ENCODE measurements at places on chromosomes 12 and 14.

DNA sequence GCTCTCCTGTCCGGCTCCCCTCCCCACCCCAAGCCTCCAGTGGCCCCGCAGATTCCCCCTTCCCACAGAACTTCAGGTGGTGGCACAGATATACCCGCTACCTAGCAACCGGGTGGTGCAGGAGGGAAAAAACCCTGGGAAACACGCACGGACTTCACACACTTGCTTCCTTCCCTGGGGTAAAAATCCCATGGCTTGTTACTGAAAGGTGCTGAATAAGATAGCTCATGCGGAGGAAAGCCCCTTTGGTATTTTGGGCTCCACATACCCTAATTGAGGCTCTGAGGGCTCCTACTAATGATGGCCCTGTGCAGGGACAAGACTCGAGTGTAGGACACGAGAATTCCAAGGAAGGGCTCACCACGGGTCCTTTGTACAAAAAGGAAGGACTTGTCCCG, 869 bp upstream of the RIMBP2 start:
- DNase-seq: no peak

DNA sequence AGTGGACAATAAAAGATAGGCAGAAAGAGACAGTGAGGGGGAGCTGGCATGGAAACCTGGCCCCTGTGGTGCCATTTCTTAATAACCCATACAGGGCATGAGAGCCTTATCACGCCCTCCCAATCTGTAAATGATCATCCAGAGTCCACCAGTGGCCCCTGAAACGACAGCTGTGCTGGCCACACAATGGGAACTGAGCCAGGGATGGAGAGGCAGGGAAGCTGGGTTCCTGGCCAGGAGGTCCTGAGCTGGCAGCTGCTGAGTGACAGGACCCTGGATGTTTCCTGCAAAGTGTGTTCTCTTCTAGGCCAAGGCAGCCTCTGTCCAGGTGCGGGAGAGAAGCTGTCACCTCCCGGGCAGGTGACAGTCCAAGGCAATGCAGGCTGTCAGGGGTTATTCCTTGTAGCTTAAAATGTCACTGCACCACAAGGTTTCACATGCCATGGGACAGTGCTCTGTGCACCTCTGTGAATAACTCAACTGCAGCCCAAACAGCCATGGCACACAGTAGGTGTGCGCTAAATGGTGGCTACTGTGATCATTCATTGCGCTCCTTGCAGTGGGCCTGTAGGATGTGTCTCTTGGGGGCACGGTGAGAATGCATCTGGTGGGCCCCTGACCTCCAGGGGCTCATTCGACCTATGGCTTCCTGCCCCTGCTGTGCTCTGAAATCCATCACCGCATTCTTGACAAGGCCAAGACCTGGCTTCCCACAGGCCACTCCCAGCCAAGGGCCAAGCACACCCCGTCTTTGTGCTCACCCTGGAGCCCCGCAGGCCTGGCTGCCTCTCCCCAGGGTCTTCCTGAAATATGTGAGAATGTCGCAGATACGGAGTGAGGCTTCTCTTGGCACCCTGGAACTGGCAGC, 46.3 kb upstream of the BCL11B start:
- no peak for DNase-seq

DNA sequence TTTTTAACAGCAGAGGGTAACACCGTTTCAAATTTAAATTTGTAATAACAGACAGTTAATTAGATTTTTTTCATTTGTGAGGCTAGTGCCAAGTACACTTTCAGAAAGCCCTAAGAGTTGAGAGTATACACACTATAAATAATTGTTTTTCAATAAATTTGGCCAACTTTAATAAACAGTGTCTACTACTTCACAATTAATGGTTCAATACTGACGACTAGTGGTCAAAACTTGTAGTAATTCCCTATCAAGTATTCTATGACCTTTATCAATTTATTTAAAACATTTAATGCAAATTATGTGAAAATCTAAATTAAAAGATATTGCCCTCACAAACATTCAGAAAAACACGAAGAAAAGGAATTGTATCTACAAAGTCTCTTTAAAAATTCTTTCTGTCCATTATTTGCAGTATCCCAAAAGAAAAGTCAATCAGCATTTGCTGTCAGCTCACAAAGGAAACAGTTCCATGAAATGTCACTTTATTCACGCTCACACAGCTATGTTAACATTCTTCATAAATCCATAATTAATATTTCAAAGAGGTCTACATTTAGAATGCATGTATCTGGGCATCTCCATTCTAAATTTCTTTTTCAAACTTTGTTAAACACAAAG, 91.2 kb downstream of the CEP128 start:
- DNase-seq: no peak

DNA sequence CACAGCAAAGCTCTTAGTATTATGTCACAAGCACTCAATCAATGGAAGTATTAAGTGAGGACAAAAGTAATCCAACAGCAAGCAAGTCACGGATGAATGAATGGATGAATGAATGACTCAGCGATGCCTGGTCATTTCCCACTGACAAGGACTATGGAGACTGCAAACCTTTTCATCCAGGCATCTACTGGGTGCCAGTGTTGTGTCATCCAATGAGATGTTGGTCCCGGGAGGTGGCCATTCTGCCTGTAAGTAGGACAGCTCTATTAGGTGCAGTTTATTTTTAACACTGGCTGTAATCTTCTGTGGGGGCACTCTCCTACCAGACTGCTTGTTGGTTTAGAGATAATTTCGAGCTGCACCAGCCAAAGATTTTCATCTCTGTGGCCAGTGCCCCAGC, 39.4 kb downstream of the STAB2 start:
- DNase-seq: no peak

DNA sequence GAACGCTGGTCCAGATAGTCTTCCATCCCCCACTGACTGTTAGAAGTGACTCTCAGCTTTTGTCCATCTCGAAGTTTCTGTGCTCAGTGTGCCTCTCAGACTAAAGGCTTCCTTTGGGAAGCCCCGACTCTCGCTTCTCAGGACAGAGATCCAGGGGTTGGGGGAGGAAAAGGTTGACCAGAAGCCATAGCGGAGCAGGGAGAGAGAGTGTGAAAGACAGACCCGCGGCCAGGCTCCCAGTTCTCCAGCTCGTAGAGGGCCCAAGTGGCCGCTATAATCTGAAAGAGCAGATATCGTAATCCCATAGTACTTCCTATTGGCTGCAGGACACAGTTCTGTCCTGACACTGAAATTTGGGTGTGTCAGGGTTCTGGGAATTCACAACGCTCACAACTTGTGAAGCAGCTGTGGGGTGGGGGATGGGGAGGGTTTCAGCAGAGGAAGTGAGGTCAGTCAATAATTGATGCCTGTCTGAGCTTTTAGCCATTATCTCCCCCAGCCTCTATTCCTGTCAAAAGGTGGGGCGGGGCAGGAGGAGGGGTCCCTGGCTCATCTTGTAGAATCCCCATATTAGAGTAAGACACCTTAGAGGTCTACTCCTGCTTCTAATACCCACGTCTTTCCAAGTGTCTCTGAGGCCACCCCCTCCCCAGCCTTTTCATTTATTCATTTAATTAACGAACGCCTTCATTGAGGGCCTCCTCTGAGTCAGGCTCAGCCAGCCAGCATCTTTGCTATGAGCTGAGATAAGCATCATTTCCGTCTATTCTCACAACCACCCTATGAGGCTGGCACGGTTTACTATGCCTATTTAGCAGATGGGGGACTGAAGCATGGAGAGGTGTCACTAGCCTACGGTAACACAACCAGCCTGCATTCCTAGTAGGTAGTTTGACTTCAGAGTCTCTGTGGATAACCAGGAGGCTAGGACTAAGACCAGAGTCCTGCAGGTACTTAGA, 1.6 kb upstream of the ACVRL1 start:
- no peak for DNase-seq

GRCh38 chr12:25069224-25069623, 120.3 kb upstream of the BCAT1 start:
- DNase-seq: no peak

GRCh38 chr12:51820526-51821439, 27.7 kb downstream of the FIGNL2 start:
- no peak for DNase-seq

DNA sequence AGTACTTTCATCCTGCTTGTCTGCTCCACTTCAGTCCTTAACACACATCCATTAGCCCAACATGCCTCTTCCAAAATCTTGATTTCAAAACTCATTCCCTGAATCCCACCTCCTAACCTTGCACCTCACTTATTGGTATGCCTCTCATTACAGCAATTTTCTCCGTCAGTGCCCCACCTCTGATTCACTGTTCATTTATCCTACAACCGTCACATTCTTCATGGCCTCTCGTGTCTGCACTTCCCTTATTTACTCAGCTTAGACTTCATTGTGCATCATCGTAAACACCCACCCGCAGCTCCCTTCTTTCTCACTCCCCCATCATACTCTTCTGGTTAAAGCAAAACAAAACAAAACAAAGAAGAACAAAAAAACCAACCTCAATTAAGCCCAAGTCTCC, 160.6 kb upstream of the HMGA2 start:
- no peak for DNase-seq

DNA sequence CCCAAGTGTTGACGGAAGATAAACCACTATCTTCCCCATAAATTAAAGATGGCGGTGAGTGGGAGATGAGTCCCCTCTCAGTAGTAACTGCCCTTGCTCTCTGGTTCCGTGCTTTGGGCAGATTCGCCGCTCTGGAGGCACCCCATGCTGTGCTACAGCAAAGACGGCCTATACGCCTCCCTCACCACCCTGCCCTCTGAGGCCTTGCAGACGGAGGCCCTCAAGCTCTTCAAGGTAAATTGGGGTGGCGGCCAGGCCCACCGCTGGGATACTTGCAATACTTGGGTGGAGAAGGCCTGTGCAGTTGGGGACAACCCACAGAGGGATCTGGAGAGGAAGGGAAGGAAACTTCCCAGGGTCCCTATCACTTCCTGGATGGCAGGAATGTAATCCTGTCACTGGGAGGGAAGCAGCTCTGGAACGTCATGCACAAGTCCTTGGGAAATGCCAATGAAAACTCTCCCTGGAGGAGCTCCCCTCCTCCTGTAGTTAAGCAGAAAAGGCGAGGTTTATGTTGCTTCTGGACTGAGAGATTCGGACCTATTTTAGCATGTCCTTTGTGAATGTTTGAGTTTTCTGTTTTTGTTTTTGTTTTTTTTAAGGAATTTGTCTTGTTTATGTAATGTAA, 22.8 kb downstream of the PIGH start:
- DNase-seq: no peak

GRCh38 chr12:24206621-24207020, 257.2 kb upstream of the SOX5 start:
- DNase-seq: no peak

- DNase-seq: no peak
Measured at GRCh38 chr14:32510815-32511214, 181.7 kb downstream of the AKAP6 start.

GRCh38 chr14:76305268-76305826, 70.6 kb upstream of the ESRRB start:
- DNase-seq: no peak

DNA sequence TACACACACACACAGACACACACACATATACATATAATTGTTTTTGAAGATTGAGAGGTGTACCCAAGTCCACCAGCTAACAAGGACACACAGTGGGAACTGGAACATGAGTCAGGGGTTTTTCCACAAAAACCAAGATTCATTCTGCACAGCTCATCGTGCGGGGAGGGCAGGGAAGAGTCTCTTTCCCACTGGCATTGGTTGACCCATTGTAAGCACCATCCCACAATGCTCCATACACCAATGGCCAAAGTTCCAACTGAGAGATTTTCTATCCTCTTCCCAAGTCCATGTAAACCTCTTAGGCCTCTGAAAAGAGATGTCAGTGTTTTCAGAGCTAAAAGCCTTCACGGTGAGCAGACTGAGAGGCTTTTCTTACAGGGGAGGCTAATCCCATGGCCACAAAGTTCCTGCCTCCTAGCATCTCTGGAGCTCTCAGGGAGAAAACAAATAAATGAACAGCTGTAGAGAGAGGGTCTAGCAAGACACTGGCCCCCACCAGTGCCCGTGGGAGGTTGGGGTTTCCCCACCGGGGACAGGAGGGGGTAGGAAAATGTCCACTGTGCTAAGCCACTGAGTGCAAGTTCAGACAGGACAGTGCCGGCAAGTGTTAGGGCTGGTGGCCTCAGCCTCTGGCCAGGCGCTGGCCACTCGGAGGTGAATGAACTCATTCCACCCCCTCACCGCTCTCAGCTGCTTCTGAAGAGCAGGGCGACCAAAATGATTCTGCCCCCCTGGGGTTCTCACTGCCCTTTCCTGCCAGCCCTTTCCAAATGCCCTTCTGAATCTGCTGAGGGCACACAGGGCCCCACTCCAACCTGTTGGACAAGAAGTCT, 21.5 kb upstream of the TC2N start:
- no peak for DNase-seq

- DNase-seq: no peak
Measured at GRCh38 chr12:53623548-53624385, 2.4 kb downstream of the ATF7 start.

DNA sequence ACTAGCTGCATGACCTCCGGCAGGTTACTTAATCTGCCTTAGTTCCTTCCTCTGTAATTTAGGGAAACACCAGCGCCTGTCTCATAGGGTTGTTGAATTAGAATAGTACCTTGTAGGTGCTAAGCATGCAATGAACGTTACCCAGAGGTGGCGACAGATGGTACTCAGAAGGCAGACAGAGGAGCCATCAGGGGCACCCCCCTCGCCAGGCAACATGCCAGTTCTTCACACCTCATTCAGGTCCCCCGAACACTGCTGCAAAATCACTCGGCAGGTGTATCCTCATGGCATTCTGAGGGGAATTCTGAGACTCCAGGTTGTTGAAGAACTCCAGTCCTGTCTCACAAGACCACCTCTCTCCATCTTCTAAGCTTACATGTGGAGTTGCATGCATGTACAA, 10.1 kb downstream of the ISM2 start:
- no peak for DNase-seq

DNA sequence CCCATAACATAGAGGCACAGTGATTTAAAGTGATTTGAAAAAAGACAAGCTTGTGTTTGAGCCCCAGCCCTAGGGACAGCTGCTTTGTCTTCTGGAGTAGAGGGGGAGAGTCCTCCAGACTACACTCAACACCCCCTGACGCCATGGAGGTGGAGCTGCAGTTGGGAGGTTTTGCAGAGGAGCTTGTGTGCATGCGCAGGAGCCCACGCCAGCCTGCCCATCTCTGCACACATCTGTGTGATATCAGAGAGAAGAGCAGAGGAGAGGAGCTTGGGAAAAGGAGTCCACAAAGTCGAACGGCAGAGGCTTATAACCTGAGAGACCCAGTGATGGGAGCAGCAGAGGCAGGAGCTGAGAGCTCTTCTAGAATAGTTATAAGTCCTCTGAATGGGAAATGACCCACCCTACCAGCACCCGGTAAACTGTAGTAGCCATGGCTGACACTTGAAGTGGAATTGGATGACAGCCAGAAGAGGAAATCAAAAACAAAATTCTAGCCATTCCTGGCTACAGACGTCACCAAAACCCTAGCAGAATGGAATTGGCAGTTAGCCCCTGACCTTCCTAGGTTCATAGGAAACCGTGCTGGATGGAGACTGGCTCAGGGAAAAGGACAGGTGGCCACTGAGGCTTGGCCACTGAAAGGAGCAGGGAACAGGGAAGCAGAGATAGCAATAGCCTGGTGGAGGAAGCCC, 185.1 kb upstream of the VASH1 start:
- no peak for DNase-seq

GRCh38 chr14:39422243-39422642, 10.0 kb downstream of the FBXO33 start:
- DNase-seq: no peak

GRCh38 chr14:22824711-22825359, 4.9 kb upstream of the MRPL52 start:
- DNase-seq: no peak

- DNase-seq: no peak
Measured at GRCh38 chr12:23057571-23057970, 432.6 kb downstream of the ETNK1 start.

- DNase-seq: no peak
Measured at GRCh38 chr14:94332063-94332583, 9.0 kb upstream of the SERPINA6 start.

- no peak for DNase-seq
Measured at GRCh38 chr12:90042920-90043641, 334.4 kb upstream of the ATP2B1 start.

All from GM19239 (cell line).